OCI-LY7 (cell line): ENCODE measurements at places on chromosomes 13 and 19.

GRCh38 chr13:49638030-49638743 is 9.9 kb downstream of the ARL11 start:
- no peak for DNase-seq

- no peak for DNase-seq
Measured at GRCh38 chr13:96984051-96984508, 10.2 kb downstream of the OXGR1 start.

DNA sequence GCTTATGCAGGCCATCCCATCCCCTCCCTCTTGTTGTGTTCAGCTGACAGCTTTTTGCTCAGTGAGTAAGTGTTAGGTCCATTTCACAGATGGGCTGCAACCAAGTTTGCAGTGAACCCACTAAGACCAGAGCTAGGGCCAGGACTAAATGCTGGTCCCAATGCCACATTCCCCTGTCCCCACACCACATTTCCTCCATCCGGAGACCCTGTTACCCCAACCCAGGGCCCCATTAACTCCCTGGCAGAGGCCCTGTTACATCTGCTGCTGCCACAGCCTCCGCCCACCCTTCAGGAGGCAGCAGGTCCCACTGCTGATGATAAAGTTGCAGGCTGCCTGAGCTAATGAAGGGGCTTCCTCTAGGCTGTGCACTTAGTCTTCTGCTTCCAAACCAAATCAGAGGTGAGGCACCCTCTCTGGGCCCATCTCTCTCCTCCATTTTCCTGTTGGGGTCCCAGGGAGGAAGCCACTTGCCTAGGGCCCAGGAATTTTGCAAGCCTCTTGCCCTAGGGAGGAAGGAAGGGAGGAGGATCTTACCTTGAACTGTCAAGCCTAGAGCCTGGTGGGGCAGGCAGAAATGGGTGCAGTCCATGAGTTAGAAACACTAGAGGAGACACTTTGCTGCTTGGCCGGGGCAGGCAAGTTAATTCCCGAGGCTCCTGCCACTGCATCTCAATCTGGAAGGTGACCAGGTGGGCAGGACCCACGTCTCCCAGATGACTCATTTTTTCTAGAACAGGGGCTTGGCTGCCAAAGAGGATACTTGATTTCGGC is 3.4 kb upstream of the USF2 start:
- DNase-seq = no peak

DNA sequence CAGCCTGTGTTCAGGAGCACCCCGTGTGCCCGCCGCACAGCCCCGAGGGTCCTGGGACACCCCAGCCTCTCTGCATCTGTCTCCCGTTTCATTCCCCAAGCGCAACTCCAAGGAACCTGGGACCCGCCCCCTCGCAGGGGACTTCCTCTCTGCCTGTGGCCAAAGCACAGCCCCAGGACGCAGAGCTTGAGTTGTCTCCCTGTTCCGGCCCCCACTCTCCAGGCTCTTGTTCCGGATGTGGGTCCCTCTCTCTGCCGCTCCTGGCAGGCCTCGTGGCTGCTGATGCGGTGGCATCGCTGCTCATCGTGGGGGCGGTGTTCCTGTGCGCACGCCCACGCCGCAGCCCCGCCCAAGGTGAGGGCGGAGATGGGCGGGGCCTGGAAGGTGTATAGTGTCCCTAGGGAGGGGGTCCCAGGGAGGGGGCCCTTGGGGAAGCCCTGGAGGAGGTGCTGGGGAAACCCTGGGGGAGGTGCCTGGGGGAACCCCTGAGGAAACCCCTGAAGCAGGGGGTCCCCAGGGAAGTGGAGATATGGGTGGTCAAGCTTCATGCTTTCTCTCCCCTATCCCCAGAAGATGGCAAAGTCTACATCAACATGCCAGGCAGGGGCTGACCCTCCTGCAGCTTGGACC is 1.3 kb downstream of the HCST start:
- DNase-seq = peak; percentile 96

- no peak for DNase-seq
Measured at GRCh38 chr13:20370815-20371421, 138.8 kb upstream of the GJB6 start.

- DNase-seq = no peak
Measured at GRCh38 chr13:23966691-23967615, 69.7 kb upstream of the C1QTNF9B start.

- no peak for DNase-seq
Measured at GRCh38 chr19:14774373-14774772, 4.0 kb downstream of the ADGRE2 start.

DNA sequence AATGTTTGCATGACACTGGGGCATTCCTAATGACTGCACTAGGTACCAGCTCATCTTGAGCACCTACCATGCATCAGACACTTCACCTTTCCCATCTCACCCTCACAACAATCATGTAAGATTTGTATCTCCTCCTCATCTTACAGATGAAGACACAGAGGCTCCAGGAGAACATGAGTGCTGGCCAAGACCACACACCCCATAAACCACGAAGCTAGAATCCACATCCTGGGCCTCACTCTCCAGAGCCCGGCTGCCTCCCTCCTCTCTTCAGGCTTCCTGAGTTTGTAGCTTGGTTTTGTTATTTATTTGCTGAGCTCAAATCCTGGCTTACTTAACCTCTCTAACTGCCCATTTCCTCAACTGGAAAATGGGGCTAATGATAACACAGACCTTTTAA is 25.9 kb downstream of the FAM216B start:
- no peak for DNase-seq

DNA sequence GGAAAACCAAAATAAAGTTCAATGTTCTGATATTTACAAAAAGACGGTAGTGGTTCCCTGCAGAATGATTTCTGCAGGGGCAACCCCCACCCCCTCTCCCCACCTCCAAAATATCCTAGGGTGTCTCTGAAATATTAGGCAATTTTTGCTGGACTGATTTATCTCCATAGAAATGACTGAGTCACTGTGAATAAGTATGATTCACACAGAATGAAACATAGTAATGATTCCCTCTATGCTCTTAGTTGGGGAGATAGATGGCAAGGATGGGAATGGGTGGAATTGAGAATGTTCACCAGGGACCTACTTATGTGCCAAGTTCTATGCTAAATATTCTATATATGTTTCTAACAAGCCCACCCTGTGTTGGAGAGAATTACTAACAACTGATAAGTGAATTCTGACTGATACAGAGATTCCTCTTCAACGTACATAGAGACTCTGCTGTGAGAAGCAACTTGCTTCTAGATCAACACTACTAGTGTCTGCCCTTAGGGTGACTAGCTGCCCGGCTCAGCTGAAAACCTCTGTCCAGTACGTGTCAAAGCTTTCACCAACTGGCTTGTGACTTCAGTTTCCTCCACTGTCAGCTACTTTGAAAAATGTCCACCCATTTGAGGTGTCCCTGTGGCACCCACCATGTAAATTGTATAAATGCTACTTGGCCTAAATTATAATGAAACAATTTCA is 38.4 kb upstream of the RAP2A start:
- DNase-seq = no peak

DNA sequence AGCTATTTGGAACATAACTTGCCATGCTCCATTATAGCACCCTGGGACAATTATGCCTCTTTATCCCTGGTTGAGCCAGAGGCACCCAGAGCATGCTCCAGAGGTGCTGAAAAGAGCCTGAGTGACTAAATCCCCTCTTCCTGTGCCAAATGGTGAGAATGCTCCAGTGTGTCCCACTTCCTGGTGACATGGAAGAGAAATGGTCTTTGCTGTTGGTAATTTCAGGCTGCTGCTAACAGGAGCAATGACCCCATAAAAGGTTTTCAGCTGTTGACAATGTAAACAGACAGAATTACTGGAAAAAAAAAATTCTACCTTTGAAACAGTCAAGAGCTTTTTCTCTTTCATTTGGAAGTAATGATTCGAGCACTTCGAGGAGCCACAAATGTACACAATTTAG is 341.8 kb downstream of the FGF9 start:
- no peak for DNase-seq

GRCh38 chr13:42832341-42833096 is 51.1 kb downstream of the FAM216B start:
- DNase-seq = no peak

GRCh38 chr19:17245535-17245984 is at the start of gene NR2F6:
TSS of gene NR2F6 (minus strand) at chr19:17245919. CDS start at chr19:17245220, 699 bp downstream.
- no peak for DNase-seq

GRCh38 chr19:16945364-16945714 is 56.5 kb downstream of the F2RL3 start:
- DNase-seq = no peak

GRCh38 chr13:112968910-112969691 is at the start of gene MCF2L:
TSS of gene MCF2L (plus strand) at chr13:112969214. CDS start at chr13:112969380, 166 bp downstream.
- DNase-seq = peak; percentile 70

GRCh38 chr13:73948848-73949529 is 185.2 kb downstream of the KLF12 start:
- no peak for DNase-seq

GRCh38 chr13:51759240-51759639 is 44.7 kb downstream of the DHRS12 start:
- DNase-seq = no peak

DNA sequence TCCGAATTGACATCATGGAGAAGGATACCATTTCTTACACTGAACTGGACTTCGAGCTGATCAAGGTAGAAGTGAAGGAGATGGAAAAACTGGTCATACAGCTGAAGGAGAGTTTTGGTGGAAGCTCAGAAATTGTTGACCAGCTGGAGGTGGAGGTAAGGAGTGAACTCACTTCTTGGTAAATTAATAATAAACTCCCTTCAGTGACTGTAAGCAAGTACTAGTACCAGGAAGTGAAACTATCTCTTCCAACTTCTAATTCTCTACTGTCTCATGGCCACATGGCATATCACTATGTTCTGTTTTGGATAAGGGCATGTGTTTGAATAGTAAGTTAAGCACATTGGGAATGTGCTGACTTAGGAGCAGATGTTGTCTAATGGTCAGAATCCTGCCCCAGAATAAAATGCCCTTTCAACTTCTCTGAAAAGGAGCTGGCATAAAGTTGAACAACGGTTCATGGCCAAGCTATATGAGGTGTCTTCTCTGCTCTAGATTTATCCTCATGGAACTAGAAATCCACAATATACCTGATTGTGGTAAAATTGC is 13.4 kb downstream of the OLFM4 start:
- no peak for DNase-seq

DNA sequence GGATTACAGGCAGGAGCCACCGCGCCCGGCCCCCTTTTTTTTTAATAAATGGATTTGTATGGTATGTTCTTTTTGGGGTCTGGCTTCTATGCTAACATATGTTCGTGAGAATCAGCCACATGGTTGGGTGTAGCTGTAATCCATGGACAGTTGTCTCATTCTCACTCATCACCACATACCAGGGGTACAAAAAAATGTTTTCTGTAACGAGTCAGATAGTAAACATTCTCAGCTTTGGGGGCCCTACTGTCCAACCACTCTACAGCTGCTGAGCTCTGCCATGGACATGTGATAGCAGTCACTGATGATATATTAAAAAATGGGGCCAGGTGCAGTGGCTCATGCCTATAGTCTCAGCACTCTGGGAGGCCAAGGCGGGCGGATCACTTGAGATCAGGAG is 5.1 kb upstream of the RETN start:
- DNase-seq = no peak

GRCh38 chr13:108176685-108177274 is 38.6 kb downstream of the LIG4 start:
- peak; percentile 52 for DNase-seq

GRCh38 chr13:19181621-19182485 is at the start of gene TUBA3C:
TSS of gene TUBA3C (minus strand) at chr13:19181824. CDS start at chr13:19181747, 77 bp downstream.
- no peak for DNase-seq

DNA sequence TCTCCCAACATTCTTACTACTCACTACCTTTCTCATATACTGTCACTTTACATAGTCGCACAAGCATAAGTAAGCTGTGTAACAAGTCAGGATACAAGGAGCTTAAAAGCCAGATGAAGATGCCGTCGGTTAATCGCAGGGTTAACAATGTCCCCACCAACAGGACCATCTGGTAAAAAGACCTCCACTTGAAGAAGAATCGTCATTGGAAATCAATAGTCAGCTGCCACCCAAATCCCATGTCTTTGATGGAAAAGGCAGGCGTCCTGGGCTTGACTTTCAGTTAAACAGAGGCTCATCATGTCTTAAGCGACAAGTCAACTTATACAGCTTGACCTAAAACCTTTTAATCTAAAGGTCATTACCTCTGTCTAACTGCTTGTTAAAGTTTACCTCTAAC is 27.2 kb downstream of the DOCK9 start:
- DNase-seq = no peak

- no peak for DNase-seq
Measured at GRCh38 chr13:45445053-45445452, 19.7 kb upstream of the COG3 start.

DNA sequence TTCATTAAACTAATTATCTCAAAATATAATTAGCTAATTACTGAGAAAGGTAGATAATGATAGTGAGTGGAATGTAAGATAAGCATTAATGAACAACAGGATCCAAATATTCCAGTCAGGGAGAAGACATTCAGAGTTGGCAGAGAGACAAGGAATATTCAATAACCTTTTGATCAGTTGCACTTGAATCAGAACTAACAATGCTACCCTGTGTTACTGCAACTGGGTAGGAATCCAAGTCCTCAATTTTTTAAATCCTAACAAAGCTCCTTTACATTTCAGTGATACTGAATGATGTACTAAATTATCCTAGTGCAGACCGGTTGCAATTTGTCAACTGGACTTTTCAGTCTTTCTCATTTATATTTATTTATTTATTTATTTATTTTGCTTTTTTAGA is 107.1 kb upstream of the MIR17HG start:
- DNase-seq = no peak

DNA sequence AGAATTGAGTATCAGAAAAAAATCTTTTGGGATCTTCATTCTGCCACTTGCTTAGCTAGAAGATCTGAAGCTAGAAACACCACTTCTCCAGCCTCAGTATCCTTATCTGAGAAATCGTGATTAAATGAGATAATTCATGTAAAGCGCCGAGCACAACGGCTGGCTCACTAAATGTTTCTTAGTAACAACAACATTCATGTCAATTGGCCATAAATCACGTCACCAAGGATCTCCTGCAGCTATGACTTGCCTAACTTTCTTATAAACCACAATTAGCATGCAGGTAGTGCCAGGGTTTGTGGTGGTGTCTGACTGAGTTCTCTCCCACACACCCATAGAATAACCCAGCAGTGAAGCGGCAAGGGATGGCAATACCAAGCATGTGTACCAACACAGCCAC is 501.3 kb downstream of the EFNB2 start:
- no peak for DNase-seq

DNA sequence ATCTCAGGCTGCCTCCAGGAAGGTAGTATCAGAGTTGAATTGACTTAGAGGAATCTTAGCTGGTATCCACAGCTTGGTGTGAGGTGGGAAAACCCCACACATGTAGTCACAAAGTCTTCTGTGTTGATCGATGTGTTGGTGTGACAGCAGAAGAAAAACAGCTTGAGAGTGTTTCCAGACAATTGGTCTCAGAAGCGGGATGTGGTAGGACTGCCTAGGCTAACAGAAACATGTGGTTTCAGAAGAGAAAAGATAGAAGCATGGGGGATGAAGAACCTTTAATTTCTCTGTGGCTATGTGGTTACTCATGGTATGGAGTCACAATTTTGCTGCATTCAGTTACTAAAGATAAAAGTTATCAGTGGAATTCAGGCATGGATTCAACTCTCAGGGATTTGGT is 134.7 kb upstream of the SLITRK5 start:
- no peak for DNase-seq

- no peak for DNase-seq
Measured at GRCh38 chr19:45659096-45659729, 8.8 kb upstream of the GIPR start.

- no peak for DNase-seq
Measured at GRCh38 chr19:6076675-6077463, 33.4 kb downstream of the RFX2 start.

GRCh38 chr13:70579941-70580340 is 471.7 kb upstream of the KLHL1 start:
- no peak for DNase-seq
